ENCODE measurements at places on chromosomes 4 and X.
A peak's percentile ranks its signal among the peaks of the same experiment; 100 is the strongest.

- peaks cover 32% of the 10 kb centered on the region for H3K4me1 ChIP-seq
- DNase-seq = no peak
- H3K27me3 ChIP-seq = peaks cover 2% of the 10 kb centered on the region
- peak overlapping the region; percentile 88 for H3K27ac ChIP-seq
- H3K36me3 ChIP-seq = no peaks in the 10 kb centered on the region
- H3K4me3 ChIP-seq = peak overlapping the region; percentile 97
Observed at GRCh38 chr4:1290165-1290977, 680 bp downstream of the MAEA start.

GRCh38 chr4:18756671-18757070 is 735.1 kb upstream of the LCORL start:
- DNase-seq = no peak
- H3K27me3 ChIP-seq = no peaks in the 10 kb centered on the region

DNA sequence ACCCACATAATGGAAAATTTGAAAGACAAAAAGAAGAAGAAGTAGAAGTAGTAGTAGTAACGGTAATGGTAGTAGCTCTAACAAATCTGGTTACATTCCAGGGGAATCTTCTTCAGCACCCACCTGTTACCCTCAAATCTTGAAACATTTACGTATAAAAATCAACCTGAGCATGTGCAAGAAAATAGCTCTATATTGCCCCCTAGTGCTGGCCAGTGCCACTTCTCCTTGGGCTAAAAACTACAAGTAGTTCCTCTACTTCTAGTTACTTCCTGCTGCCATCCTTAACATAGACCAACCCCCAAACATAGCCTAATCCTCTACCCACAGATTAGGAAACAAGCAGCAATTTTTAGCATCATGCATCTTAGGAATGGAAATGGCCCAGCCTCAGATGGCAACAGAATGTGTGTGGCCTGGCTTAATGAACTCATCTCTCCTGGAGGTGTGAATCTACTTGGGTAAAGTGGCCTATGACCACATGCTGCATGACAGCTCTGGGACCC is 3.1 kb downstream of the PDGFC start:
- no peak overlapping the region for H3K27ac ChIP-seq
- peaks cover 7% of the 10 kb centered on the region for H3K4me1 ChIP-seq
- no peak overlapping the region for H3K4me3 ChIP-seq
- H3K27me3 ChIP-seq = peaks cover 37% of the 10 kb centered on the region
- peaks cover 3% of the 10 kb centered on the region for H3K36me3 ChIP-seq
- DNase-seq = no peak

- no peaks in the 10 kb centered on the region for H3K36me3 ChIP-seq
- H3K4me3 ChIP-seq = no peak overlapping the region
- DNase-seq = no peak
- no peak overlapping the region for H3K27ac ChIP-seq
- peaks cover 13% of the 10 kb centered on the region for H3K4me1 ChIP-seq
Observed at GRCh38 chr4:55329012-55329411, 17.0 kb upstream of the SRD5A3 start.

DNA sequence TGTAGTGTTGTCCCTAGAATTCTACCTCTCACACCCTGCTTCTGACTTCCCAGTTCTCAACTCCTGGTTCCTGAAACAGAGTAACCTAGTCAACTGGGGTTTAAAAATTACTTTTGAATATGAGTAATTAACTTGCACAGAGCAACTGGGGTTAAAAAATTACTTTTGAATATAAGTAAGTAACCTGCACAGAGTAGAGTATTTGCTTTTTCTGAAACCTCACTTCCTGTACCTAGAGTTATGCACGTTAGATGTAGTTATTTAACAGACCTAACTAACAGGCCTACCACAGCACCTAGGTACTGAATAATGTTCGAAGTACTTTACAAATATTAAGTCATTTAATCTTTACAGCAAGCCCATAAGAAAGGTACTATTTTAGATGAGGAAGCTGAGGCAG is 32.9 kb downstream of the SLC39A8 start:
- no peak for DNase-seq
- H3K27me3 ChIP-seq = no peaks in the 10 kb centered on the region
- no peak overlapping the region for H3K27ac ChIP-seq
- H3K36me3 ChIP-seq = peaks cover 39% of the 10 kb centered on the region
- peaks cover 35% of the 10 kb centered on the region for H3K4me1 ChIP-seq
- H3K4me3 ChIP-seq = no peak overlapping the region

GRCh38 chr4:122960611-122961000 is 38.2 kb upstream of the NUDT6 start:
- DNase-seq = no peak
- peaks cover 25% of the 10 kb centered on the region for H3K4me1 ChIP-seq
- no peak overlapping the region for H3K27ac ChIP-seq
- peaks cover 21% of the 10 kb centered on the region for H3K36me3 ChIP-seq
- H3K27me3 ChIP-seq = no peaks in the 10 kb centered on the region

- H3K36me3 ChIP-seq = no peaks in the 10 kb centered on the region
- no peak overlapping the region for H3K27ac ChIP-seq
- no peak overlapping the region for H3K4me3 ChIP-seq
- peaks cover 11% of the 10 kb centered on the region for H3K27me3 ChIP-seq
- DNase-seq = no peak
- H3K4me1 ChIP-seq = peaks cover 4% of the 10 kb centered on the region
Observed at GRCh38 chrX:102129473-102129872, 4.0 kb downstream of the TCEAL2 start.

- no peaks in the 10 kb centered on the region for H3K27me3 ChIP-seq
- H3K27ac ChIP-seq = no peak overlapping the region
- DNase-seq = no peak
- no peaks in the 10 kb centered on the region for H3K36me3 ChIP-seq
- no peak overlapping the region for H3K4me3 ChIP-seq
Observed at GRCh38 chr4:43330288-43330687, 437.8 kb downstream of the GRXCR1 start.

- DNase-seq = no peak
- peaks cover 42% of the 10 kb centered on the region for H3K4me1 ChIP-seq
- no peak overlapping the region for H3K4me3 ChIP-seq
Observed at GRCh38 chr4:2592572-2592971, 56.1 kb downstream of the FAM193A start.

DNA sequence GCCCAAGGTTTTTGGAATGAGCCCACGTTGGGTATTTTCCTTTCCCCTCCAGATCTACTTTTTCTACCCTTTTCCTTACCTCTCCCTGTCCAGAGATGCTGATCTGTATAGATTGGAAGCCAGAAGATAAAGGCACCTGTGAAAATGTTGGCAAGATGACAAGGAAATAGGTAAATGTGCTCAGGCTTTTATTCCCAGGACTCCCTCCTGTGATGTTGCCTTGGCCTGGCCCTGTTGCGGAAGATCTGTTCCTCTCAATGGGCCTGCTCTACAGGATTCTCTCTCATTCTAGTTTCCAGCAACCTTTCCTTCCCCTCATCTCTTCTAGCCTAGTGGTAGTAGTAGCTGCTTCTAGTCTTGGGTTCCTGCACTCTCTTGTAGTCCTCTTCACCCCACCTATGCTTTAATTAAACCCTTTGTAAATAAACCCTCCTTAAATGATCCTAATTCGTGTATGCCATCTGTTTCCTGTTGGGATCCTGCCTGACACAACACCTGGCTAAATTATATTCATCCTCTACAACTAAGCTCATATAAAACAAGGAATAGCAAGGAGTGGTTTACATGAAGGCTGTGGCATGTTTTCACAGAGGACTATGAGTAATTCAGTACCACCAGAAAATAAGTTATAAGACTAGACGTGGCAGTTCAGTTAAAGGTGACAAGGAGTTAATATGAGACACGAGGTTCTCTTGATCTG is 95.7 kb upstream of the MAOA start:
- H3K4me3 ChIP-seq = no peak overlapping the region
- H3K27ac ChIP-seq = no peak overlapping the region
- peaks cover 7% of the 10 kb centered on the region for H3K27me3 ChIP-seq
- H3K4me1 ChIP-seq = no peaks in the 10 kb centered on the region

GRCh38 chr4:718460-718859 is 12.8 kb downstream of the PCGF3 start:
- no peaks in the 10 kb centered on the region for H3K4me1 ChIP-seq
- no peak overlapping the region for H3K27ac ChIP-seq
- no peaks in the 10 kb centered on the region for H3K27me3 ChIP-seq
- peaks cover 21% of the 10 kb centered on the region for H3K36me3 ChIP-seq
- DNase-seq = no peak

- H3K36me3 ChIP-seq = peaks cover 5% of the 10 kb centered on the region
- H3K27ac ChIP-seq = peak overlapping the region; percentile 59
- peaks cover 37% of the 10 kb centered on the region for H3K4me1 ChIP-seq
- peaks cover 6% of the 10 kb centered on the region for H3K27me3 ChIP-seq
Observed at GRCh38 chr4:40731792-40732245, 17.9 kb upstream of the NSUN7 start.

- no peak overlapping the region for H3K4me3 ChIP-seq
- no peaks in the 10 kb centered on the region for H3K4me1 ChIP-seq
- peaks cover 3% of the 10 kb centered on the region for H3K27me3 ChIP-seq
- H3K27ac ChIP-seq = no peak overlapping the region
Observed at GRCh38 chr4:25702848-25703247, 47.2 kb downstream of the SLC34A2 start.

DNA sequence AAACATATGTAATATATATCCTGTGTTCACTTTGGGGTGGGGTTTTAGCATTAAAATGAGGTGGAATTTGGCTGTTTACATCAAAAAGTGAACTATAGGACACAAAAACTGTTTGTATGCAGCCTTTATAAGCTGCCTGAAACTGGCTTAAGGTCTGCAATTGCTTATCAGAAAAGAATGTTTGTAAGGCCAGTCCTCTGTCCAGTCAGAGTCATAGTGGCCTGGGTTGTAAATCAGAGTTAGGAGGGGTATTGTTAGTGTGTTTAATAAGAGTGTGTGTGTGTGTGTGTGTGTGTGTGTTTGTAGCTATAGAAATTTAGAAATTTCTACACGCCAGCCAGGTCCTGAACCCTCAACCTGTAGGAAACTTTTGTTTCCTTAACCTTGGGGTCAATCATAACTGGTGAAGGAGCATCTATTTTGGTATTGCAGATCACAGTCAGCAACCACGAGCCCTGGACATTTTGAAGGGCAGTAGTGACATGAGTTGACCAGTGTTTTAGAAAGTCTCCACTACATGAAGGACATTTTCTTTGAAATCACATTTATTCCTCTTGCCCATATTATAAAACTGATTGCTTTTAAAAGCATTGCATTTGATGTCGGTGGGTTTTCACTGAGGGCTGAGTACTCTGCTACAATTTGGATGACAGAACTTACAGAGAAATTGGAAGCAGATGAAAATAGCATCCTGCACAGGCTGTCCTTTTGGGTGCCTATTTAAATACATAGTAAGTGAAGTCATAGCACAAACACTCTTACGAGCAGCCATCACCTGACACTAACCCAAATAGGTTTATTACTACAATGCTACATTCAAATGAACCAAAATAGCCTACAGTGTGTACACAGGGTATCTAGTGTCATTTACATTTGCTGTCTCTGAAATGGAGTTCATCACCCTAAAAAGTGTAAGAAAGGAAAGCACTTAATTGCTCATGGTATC is 11.2 kb upstream of the TMEM154 start:
- no peak for DNase-seq
- H3K36me3 ChIP-seq = no peaks in the 10 kb centered on the region
- peaks cover 2% of the 10 kb centered on the region for H3K27me3 ChIP-seq

GRCh38 chrX:140766024-140766611 is 56.6 kb downstream of the LINC00632 start:
- no peaks in the 10 kb centered on the region for H3K36me3 ChIP-seq
- H3K4me1 ChIP-seq = no peaks in the 10 kb centered on the region
- peaks cover 4% of the 10 kb centered on the region for H3K27me3 ChIP-seq
- no peak overlapping the region for H3K27ac ChIP-seq
- H3K4me3 ChIP-seq = peak overlapping the region; percentile 28

- no peak overlapping the region for H3K27ac ChIP-seq
- no peaks in the 10 kb centered on the region for H3K36me3 ChIP-seq
- H3K27me3 ChIP-seq = peaks cover 1% of the 10 kb centered on the region
- DNase-seq = no peak
- no peak overlapping the region for H3K4me3 ChIP-seq
Observed at GRCh38 chrX:120823556-120823955, 52.1 kb downstream of the CT47B1 start.

DNA sequence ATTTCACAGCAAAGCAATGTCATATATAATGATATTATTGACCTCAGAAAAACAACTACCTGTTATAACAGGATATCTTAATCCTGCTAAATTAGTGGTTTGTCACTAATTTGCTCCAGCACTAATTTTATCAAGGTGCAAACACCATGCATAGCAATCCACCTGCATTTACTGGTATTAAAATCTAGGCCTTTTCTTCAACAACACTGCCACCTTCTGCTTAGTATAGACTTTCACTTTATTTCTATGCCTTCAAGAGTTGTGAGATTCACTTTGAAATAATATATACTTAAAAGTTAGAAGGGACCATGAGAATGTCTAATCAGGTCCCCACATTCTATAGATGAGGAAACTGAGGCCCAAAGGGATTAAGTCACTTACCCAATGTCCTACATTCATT is 82.1 kb upstream of the IQCM start:
- H3K4me3 ChIP-seq = no peak overlapping the region
- peaks cover 2% of the 10 kb centered on the region for H3K27me3 ChIP-seq
- no peaks in the 10 kb centered on the region for H3K4me1 ChIP-seq
- DNase-seq = no peak
- no peaks in the 10 kb centered on the region for H3K36me3 ChIP-seq

- no peaks in the 10 kb centered on the region for H3K36me3 ChIP-seq
- no peak overlapping the region for H3K27ac ChIP-seq
- no peaks in the 10 kb centered on the region for H3K4me1 ChIP-seq
- DNase-seq = no peak
- H3K27me3 ChIP-seq = no peaks in the 10 kb centered on the region
Observed at GRCh38 chr4:5165420-5166369, 114.4 kb downstream of the STK32B start.

DNA sequence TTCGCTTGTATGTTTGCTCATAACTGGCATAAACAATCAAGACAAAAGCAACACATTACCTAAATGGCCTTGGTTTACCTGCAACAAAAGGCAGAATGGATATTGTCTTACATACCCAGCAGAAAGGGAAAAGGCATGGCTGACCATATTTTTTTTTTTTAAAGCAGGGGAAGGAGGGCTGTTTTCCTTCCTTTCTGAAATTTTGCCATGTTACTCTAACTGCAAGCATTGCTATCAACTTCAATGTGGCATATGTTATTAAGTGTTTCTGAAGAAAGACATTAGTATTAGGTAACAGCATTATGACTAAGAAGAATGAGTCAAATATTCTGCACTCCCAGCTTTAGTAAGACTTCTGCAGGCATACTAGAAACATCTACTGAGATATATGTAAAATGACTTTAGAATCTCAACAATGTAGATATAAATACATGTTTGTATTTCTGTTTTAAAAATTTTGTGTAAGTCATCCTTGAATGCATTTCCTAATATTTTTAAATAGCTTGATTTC is 512.6 kb upstream of the FAM241A start:
- H3K4me3 ChIP-seq = no peak overlapping the region
- H3K27me3 ChIP-seq = no peaks in the 10 kb centered on the region
- H3K4me1 ChIP-seq = no peaks in the 10 kb centered on the region
- H3K27ac ChIP-seq = no peak overlapping the region

All from activated T-helper 1 cell treated with anti-CD3 and anti-CD28 coated beads, Interleukin-12 subunit alpha, Interleukin-12 subunit beta, Interleukin-2, Interleukin-4 antibody, amounts not matched to agents 30 ng/mL and 10 ng/mL and 1 ng/mL, durations not matched to agents 14 hours and 24 hours and 36 hours (primary cell).